Activated T-helper 9 cell treated with anti-CD3 and anti-CD28 coated beads, Interleukin-2, amount 50 U/mL, for 16 hours (primary cell): ENCODE measurements at places on chromosomes 16 and 17.
A peak's percentile ranks its signal among the peaks of the same experiment; 100 is the strongest.

- no peak for DNase-seq
These were observed 748 bp downstream of the SMTNL2 start for GRCh38 chr17:4584917-4585637.

DNA sequence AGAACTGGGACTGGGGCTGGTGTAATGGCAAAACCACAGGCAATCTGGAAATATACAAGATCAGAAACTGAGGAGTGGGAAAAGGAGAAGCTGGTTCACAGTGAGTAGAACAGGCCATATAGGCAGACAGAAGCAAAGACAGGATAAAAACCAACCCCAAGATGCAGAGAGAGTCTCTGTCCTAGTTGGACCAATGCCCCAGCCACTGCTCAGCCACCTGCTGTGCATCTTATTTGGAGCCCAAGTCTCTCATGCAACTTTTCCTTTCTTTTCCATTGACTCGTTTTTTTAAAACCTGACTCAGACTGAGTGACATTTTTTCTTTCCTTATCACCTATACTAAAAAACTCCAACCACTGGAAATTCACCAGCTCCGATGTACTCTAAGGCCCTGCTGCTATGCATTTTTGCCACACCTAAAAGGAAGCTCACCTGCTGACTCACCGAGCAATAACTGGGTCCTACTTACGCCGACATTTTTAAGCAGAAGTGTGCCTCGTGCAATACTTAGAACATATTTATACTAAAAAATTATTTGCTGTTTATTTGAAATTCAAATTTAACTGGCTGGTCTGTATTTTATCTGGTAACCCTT is 100.8 kb upstream of the XYLT1 start:
- no peak for DNase-seq

DNA sequence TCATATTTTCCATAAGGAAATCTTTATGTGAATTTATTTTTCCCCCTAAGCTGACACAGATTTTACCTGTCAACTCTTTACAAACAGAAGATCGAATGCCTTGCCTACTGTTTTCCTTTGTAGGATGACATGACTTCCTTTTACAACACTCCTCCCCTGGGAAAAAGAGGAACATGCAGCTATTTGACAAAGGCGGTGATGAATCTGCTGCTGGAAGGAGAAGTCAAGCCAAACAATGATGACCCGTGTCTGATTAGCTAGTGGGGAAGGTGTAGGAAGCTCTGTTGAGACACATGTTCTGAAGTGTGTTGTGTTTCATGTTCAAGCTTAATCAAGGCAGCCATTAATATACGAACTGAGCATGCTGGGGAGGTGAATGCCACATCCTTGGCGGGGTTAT is 238.0 kb downstream of the PHKB start:
- DNase-seq, result no peak

GRCh38 chr17:56152874-56153602 is at the start of gene ANKFN1:
TSS of gene ANKFN1 (plus strand) at chr17:56153475. CDS start at chr17:56212668, 59,193 bp downstream.
- no peak for DNase-seq

DNA sequence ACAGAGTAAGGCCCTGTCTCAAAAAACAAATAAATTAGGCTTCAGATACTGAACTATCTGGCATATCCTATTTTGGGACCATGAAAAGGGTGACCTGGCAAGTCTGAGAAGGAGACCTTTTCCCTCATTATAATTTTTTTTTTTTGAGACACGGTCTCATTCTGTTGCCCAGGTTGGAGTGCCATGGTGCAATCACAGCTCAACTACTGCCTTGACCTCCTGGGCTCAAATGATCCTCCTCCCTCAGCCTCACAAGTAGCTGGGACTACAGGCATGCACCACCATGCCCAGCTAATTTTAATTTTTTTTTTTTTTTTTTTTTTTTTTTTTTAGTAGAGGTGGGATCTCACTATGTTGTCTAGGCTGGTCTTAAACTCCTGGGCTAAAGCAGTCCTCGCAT is 37.3 kb downstream of the PLCG2 start:
- no peak for DNase-seq

- no peak for DNase-seq
These were observed 74.9 kb downstream of the LITAF start for GRCh38 chr16:11511801-11512200.

DNA sequence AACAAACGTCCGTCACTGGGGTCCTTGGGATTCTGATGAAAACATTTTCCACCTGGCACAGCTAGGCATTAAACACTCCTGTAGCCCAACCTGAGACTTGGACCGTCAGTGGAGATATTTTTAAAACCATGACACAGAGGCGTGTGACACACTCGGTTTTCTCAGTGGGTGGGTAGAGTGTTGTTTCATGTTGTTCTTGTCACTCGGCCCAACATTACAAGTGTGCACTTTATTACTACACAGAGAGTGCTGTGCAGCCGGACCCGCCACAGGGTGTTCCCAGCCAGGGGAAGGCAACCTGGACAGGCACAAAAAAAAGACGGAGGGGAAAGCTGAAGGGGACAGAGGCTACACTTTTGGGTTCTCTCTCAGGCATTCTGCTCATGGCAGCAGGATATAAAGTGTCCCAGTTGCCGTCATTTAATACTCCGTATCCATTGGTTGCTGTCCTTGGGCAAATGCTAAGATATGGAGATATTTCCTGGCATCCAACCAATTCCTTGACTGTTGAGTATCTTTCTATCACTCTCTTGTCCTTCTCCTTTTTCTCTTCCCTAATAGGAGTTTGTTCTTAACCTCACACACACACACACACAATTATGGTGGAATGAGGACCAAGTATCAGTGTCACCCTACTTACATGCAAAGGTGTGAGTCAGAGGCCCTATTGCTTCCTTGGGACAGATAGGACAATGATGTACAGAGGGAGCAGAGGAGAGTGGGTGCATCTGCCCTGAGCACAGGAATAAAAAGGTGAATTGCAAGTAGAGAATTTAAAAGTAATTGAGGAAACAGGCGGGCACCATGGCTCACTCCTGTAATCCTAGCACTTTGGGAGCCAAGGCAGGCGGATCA is 154.1 kb upstream of the SOX9 start:
- DNase-seq, result no peak

GRCh38 chr16:27109666-27110523 is 43.2 kb downstream of the C16orf82 start:
- DNase-seq, result peak; percentile 64

DNA sequence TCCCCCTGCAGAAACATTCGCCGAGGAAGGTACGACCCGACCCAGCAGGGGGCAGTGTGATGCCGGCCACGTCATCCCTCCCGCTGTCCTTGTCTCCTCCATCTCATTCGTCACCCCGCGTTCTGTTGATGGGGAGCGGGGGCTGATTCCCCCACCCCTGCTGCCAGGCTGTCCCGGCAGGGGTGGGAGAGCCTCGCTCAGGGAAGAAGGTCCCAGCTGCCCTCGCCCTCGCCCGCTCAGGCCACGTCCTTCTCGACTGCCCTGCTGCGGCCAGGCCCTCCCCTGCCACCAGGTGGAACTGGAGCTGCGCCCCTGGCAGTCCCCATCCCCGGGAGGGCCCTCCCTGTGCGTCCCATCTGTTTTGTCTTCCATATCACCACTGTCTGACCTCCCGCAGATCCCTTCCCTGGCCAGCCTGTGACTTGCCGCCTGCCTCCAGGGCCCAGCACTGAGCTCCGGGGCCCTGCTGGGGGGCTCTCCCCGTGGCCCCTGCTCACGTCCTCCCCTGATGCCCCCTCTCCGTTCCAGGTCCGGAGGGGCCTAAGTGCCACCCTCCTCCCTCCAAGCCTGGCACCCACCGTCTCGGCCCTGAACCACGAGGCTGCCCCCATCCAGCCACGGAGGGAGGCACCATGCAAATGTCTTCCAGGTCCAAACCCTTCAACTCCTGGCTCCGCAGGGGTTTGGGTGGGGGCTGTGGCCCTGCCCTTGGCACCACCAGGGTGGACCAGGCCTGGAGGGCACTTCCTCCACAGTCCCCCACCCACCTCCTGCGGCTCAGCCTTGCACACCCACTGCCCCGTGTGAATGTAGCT is 20.6 kb downstream of the ADAM11 start:
- DNase-seq, result peak; percentile 67

DNA sequence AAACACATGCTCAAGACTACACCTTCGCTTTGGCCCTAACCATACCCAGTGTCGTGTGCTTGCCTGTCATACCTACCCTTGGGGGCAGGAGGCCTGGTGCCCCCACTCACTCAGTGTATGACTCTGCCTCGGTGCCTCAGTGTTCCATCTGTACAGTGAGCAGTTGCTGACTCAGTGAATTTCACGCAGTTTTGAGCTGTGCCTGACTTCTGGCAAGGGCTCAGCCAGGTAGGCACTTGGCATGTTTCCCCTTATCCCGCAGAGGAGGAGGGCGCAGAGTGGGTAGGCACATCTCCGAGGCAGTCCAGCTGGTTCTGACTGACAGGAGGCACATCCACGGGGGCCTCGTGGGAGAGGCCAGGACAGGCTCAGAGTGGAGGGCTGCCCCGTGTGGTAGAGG is 148.9 kb upstream of the CIBAR2 start:
- no peak for DNase-seq

DNA sequence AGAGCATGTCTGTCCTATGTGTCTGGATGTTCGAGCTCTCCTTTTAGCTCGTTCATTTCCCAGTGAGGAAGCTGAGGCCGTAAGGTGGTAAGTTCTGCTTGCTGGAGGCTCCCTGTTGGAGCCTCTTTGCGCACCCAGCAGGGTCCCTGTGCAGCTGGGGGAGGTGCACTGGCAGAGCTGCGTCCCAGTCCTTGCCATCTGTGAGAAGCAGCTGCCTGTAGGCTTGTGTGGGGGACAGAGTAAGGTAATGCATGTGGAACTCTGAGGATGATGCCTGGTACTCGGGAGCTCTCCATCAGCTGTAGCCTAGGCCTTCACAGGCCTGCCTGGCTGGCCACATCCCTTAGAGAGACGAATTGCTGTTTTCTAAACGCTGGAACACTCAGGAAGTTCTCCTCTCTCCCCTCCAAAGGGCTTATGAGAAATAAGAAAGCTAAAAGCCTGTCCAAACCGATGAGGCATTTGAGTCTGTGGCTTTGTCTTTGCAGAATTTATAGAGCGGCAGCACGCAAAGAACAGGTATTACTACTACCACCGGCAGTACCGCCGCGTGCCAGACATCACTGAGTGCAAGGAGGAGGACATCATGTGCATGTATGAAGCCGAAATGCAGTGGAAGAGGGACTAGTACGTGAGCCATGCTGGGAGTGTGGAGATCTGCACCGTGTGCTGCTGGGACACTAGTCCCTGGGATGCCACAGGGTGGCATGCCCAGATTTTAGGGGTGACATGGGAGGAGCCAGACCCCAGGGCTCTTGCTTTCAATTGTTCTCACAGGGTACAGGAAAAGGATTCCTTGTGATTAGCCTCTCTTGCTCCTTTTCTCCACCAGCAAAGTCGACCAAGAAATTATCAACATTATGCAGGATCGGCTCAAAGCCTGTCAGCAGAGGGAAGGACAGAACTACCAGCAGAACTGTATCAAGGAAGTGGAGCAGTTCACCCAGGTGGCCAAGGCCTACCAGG is 1.6 kb downstream of the NDUFB10 start:
- DNase-seq, result no peak

DNA sequence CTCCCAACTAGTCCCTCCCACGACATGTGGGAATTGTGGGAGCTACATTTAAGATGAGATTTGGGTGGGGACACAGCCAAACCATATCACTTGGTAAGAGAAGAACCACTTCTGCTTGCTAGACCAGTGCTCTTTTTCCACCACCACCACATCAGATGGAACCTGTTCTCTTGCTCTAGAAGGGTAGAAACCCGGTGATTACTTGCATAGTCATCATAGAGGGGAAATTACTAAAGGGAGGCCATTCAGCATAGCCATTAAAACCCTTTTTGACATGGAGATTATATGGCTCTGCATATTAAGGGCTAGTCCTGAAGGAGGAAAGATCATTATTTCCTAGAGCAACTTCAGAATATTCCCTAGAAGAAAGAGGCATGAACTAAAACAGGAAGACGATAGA is 1188.0 kb downstream of the CDH11 start:
- DNase-seq, result no peak

DNA sequence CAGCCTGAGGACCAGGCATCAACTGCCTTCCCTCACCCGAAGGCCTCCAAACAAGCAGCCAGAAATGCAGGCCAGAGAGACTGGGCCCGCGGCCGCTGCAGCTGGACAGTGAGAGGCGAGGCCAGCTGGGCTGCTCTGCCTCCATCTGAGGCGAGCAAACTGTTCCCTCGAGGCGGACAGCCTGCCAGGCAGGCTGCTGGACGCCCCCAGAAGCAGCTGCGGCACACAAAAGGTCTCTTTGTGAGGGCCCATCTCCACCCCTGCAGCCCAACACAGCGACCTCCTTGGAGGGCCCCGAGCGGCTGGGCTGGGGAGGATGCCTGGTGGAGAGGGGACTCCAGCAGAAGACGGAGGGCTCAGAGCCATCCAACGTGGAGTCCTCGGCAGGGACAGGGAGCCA is 4.7 kb downstream of the CORO7 start:
- no peak for DNase-seq

DNA sequence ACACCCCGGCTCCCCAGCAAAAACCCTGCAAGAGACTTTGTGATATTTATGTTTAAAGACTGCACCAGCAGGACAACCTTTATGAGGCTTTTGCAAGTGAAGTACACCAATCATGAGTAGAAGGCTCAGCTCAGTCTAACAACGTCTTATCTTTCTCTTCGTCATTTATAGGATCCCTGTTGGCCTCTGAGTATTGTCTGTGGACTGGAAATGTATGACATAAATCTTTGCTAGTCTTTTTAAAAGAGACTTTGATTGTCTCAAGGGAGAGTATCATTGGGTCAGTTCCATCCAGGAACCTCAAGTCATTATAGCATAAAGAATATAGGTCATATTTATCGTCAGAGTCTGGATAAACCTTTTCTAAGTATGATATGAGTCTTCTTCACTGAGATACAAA is 505.0 kb upstream of the SOX9 start:
- no peak for DNase-seq

GRCh38 chr17:51746421-51746820 is 412.1 kb downstream of the CA10 start:
- DNase-seq, result no peak

DNA sequence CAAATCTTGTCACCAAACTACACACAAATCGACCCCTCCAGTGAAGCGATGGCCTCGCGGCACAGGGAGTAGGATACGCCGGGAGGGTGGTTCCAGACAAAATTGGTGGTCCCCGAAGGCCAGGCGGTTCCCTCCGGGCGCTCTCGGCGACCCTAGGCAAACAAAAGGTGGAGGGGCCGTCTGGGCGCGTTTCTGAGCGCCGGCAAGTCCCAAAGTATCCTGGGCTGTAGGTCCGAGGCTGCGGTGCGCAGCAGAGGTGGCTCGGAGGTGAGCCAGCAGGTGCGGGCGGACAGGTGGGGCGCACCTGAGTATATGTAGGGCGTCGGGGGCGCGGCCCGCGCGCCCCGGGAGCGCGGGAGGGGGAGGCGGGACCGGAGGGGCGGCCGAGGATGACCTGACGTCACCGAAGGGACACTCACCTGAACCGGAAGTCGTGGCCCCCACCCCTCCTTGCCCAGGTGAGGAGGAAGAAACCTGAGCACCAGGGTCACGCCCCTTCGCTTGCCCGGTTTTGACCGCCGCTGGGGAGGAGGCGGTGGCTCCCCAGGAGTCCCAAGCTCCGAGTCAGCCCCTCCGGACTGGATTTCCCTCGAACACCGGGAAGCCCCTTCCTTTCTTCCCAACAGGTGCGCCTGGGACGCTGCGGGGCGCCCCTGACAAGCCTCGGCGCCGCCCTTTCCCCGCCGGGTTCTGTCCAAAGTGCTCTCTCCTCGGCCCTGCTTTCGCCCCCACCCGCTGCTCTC is at the start of gene CLDN7:
Gene CLDN7, minus strand, starts transcription at position 287 of the 743 bp plus-strand sequence. CDS start 435 bp downstream, outside the sequence.
- DNase-seq, result no peak
